NCI-H2029 treated with DMSO at 0.1 percent for 48 hours (cell line): ENCODE measurements at places on chromosomes 13 and 19.

DNA sequence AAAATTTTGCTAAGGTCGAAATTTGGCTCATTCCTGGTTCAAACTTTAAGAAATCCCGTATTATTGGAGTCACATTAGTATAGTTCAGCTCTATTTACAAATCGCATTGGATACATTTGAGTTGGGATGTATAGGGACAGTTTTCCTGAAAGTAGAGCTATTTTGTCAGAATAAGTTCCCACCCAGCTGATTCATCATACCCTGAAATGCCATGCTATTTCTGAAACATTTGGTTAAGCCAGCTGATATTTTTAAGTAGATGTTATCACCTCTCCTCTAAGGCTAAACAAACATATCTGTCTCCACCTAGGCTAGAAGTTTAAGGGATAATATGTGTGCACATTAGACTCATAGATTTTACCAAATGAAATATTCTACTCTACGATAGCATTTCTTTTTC is 226.2 kb upstream of the ARGLU1 start:
- DNase-seq: no peak

DNA sequence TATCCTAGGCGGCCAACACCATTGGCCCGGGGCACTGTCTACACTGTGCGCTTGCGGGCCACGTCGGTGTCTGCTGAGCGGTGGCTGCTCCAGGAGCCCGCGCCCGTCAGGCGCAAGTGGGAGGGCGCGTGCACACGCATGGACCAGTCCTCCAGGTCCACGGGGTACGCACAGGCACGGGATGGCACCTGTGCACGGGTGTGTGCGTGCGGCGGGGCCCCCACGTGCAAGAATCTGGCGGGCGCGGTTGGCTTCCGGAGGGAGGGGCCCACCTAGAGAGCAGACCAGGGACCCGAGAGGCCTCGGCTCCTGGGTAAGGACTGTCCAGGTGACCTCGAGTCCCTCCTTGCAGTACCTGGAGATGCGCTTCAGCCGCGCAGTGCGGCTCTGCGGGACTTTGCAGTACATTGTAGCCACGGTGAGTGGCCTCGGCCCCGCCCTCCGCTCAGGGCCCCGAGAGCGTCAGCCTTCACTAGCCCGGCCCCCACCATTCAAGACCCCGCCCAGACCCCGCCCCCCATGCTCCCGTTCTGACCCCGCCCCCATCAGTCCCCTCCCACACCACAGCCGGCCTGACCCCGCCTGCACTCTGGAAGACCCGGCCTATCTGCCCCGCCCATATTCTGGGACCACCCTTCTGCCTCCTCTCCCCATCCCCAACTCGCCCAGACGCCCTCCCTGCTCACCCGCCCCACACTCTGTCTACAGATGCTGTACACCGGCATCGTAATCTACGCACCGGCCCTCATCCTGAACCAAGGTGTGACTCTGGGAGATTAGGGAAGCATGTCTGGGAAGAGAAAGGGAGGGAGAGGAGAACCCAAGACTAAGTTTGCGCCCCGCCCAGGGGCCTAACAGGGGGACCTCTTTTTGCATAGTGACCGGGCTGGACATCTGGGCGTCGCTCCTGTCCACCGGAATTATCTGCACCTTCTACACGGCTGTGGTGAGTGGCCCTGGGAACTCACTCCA is 2.3 kb downstream of the SLC5A5 start:
- no peak for DNase-seq

GRCh38 chr13:111614613-111615012 is 294.2 kb downstream of the TEX29 start:
- no peak for DNase-seq

DNA sequence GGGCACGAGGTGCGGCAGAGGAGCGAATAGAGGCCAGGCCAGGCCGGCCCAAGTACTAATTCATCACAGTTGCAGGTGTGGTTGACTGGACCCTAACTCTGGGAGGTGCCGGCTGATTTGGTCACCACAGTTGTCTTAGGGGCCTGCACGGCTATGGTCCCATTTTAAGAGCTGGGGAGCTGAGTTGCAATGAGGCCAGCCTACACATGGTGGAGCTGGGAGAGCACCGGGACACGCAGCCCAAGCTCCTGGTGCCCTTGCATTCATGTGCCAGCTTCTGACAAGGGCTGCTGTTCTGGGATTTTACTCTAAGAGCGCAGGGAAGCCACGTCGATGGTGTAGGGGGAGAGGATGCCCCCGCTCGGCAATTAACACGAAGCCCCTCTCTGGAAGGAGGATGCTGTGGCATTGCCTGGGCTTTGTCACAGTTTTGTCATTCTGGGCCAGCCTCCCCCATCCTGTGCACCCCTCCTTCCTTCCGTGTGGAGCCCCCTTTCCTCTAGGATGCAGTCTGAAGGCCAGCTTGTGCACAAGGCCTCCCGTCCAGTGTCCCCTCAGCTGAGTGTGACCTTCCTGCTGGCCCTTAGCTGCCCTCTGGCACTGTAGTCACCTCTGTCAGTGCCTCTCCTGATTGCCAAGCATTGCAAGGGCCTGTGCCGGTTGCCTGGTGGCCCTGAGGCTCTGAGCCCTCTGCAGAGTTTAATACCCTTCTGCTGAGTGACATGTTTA is 109.4 kb upstream of the C1QTNF9B start:
- no peak for DNase-seq

- no peak for DNase-seq
Measured at GRCh38 chr19:27774827-27775226, 1438.1 kb downstream of the UQCRFS1 start.

DNA sequence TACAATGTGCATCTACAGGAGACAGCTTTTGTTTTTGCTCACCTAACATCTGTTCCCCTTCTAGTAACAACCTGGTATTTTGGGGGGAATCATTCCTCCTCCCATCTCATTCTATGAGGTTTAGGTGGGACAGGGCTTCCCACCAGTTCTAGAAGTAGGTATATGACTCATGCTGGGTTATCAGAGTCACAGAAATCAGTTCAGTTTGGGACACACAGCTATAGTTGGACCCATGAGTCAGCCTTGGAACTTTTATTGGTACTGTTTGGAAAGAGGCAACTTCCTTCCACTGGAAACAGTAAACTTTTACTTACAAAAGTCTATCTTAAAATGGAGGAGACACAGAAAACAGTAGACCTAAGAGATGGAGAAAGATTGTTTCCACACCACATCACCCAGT is 185.5 kb downstream of the DNAJC3 start:
- DNase-seq: no peak

GRCh38 chr13:77535448-77535847 is at the start of gene SCEL:
TSS of gene SCEL (plus strand) at chr13:77535706. CDS start at chr13:77555876, 20,170 bp downstream.
- no peak for DNase-seq

- no peak for DNase-seq
Measured at GRCh38 chr13:22148187-22148586, 477.3 kb downstream of the FGF9 start.

DNA sequence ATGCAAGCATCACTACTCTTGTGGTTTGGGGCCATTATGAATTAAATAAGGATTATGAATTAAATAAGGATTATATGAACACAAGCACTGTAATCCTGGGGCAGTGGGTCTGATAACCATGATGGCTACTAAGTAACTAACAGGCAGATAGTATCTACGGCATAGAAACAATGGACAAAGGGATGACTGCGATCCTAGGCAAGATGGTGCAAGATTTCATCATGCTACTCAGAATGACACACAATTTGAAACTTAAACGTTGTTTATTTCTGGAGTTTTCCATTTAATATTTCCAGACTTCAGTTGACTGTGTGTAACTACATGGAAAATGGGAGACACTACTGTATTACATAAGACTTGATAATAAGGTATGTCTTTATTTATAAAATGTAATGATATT is 15.1 kb downstream of the KCNRG start:
- DNase-seq: no peak

DNA sequence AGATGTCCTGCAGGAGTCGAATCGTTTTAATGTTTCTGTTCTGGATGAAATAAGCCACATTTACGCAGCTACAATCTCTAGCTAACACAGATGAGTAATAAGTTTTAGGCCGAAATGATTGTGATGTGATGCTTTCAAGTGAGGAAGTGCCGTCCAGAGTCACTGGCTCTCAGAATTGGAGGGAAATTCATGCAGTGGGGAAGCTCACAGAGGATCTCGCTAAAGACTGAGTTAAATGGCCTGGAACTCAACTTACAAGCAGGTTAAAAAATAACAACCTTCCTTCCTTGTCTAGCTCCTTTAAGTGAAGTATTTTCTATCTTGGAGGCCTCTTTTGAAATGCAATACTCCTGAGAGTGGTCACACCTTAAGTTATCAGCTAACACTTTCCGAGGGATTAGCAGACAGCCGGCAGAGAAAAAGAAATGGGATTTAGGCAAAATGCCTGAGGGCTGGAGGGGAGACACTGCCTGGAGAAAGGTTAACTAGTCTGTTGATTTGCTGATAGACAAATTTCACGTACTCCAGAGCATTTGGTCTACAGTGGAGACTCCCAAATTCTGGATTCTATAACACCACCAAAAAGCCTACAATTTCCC is 74.2 kb downstream of the IRS2 start:
- no peak for DNase-seq

- no peak for DNase-seq
Measured at GRCh38 chr13:38255600-38255999, 94.1 kb upstream of the UFM1 start.

DNA sequence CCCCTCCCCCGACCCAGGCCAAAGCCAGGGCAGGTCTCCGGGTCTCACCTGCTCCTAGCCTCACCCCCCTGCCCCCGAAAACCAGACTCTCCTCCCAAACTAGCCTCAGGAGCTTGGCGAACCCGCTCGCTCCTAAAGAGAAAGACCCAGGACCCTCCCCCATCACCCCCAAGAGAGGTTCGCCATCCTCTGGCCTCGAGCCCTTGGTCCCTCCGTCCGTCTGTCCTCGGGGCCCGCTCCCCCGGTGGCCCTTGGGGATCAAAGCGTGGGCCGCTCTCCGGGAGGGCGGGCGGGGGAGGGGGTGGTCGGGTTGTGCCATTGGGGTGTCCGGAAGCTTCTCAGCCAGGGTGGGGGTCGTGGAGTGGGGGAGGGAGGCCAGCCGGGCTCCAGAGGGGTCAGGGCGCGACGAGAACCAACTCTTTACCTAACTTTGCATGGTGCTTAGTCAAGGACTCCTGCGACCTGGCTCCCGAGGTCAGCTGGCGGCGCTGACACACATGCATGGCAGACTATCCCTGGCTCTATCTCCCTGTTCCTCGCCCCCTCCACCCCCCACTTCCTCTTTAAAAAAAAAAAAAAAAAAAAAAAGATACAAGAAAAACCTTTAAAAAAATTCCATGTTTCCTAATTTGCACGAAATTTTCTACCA is 15.6 kb downstream of the SMIM24 start:
- DNase-seq: no peak

GRCh38 chr13:52994865-52995264 is 33.7 kb upstream of the OLFM4 start:
- DNase-seq: no peak

GRCh38 chr13:100544866-100545683 is 43.5 kb downstream of the GGACT start:
- DNase-seq: peak; percentile 17

GRCh38 chr13:96662036-96662435 is 332.2 kb downstream of the OXGR1 start:
- DNase-seq: no peak
